Effector memory CD4-positive, alpha-beta T cell (primary cell): ENCODE measurements at places on chromosomes 1 and 21.
A peak's percentile ranks its signal among the peaks of the same experiment; 100 is the strongest.

GRCh38 chr1:226912587-226913176 lies 27.4 kb upstream of the COQ8A start:
- DNase-seq = no peak

GRCh38 chr1:148264374-148265276 lies 112.5 kb upstream of the NBPF11 start:
- DNase-seq = no peak

- DNase-seq = no peak
Measured at GRCh38 chr1:205275133-205275532, 46.4 kb downstream of the NUAK2 start.

GRCh38 chr1:223765036-223765718 lies 52.8 kb downstream of the CAPN2 start:
- no peak for DNase-seq

- no peak for DNase-seq
Measured at GRCh38 chr1:216044538-216044937, 378.7 kb downstream of the USH2A start.

DNA sequence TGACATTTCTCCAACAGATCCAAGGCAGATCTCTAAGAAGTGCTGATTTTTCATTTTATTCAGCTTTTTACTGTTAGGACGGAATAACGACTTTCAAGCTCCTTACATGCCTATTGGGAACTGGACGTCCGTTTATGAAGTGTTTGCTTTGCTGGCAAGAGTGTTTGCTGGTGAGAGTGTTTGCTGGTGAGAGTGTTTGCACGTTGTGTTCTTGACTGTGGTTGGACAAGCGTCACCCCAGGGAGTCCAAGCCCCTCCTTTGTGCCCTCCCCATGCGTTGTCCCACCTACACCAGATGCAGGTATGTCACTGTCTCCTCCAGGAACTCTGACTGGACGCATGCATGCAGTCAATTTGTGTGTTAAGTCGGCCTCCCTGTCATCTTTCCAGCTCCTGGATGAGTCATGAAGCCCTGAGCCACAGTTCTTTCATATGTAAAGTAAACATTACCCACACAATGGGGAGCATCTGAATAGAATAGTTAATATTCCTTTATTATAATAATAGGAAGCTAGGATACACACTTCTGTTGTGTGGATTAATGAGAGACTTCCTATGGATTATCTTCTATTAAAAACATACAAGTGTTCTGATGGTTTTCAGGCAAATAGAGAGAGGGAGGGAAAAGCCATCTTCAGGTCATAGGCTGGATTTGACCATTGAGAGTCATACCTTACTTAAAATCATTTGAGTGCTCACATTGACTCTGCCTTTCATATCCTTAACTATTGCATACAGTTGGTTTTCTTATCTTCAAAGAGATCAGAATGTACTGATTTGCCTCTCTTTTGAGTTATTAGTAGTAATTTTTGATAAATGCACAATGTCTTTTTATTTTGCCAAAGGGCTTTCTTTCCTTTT lies 119.2 kb downstream of the GALNT2 start:
- DNase-seq = no peak

DNA sequence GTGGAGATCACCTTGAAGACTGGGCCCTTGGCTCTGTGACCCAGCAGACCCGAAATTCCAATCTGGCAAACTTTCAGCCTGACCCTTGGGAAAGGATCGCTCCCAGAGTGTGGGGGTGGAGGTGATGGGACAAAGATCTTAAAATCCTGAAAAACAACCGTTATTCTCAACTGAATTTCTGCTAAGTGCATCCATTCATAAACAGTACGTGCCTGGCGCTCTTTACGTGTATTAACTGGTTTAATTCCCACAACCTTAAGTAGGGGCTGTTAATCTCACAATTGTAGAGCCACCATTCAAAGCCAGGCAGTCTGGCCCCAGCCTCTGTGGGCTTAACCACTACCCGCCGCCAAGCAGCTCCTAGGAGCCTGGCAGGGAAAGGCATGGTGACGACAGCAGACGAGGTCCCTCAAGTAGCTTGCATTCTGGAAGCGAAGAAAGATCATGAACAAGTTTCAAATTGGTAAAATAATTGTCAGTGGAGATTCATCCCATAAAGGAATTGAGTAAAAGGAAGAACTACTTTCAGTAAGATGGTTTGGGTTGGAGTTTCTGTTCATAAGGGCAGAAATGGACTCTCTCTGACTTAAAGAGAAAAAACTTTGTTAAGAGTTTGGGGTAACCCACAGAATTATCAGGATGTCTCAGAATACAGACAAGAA lies 11.4 kb upstream of the RGS16 start:
- peak; percentile 45 for DNase-seq

DNA sequence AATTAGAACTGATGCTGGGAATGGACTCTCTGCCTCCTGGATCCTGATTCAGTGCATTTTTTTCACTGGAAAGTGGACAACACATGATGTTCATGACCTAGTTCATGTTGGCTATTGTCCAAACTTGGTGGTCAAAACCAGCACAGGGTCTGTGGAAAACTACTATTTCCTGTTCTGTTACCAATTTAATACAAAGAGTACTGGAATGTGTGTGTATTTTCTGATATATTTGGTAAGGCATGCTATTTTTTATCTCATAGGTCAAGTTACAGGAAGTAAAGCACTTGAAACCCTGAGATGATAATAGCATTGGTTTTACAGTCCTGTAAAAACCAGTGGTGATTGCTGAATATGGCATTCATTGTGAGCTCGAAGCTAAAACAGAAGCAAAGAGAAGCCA lies 89.9 kb downstream of the SGIP1 start:
- DNase-seq = no peak

DNA sequence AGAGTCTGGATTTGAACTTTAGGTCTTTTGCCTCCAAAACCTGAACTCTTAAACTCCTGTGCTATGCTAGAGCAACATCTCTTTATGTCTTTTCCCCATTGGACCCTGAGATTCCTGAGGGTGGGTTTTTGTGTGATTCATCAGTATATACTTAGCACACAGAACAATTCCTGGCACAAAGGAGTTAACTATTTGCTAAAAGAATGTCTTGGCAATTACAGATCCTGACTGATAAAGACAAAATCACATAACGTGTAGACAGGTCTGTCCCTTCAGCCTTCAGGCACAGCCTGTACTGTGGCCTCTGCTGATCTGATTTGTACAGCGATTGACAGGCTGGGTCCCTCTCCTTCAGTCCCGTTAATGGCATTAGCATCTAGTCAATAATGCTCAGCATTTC lies 162.4 kb upstream of the BEND5 start:
- no peak for DNase-seq

- DNase-seq = no peak
Measured at GRCh38 chr1:47727697-47728085, 269.5 kb downstream of the TRABD2B start.

GRCh38 chr21:38289705-38290485 lies 33.1 kb downstream of the KCNJ15 start:
- no peak for DNase-seq

DNA sequence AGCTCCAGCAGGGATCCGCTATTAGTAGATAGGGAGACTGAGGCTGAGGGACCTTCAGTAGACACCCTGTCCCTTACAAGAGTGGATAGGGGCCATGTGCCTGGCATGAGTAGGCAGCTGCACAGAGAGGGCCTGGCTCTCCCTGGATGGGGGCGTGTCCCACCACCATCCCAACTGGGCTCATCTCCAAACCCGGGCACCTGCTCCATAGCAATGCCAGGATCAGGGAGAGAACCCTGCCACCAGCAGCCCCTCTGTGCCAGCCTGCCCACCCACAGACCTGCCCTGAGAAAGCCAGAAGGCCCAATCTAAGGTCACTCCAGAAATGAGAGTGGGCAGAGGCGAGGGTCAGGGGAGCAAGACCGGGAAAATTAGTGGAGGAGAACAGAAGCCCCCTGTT lies 121.3 kb downstream of the GRIK3 start:
- DNase-seq = no peak

DNA sequence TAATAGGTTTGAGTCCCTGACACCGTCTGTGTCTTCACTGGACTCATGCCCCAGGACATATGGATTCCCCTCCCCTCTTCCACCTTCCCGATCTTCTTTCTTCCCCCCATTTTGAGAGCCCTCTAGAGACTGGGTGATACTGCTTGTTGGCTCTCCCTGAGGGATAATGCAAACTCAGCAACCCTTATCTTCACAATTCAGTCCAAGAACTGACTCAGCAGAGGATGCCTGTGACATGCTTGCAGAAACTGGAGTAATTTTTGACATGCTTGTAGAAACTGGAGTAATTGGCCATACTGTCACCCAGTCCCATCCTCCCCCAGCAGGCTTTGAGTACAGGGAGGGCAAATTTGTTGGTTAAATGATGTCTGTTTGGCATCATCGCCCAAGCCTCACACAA lies 127.6 kb upstream of the CTTNBP2NL start:
- DNase-seq = no peak

DNA sequence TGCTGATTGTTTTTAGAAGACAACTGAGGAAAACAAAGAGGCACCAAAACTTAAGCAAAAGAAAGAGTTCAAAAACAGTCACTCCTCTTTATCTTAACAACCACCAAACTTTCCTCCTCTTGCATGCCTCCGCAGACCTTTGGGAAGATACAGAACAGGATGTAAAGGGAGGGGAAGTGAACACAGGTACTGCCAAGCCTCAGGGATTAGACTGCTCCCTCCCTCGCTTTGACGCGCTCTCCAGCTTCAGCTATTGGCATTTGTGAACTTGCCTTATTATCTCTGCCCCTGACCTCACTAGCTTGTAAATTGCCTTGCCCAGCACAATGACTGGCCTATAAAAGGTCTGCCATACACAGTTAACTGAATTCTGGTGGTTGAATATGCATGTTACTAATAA lies 4.8 kb upstream of the SRP9 start:
- DNase-seq = no peak

GRCh38 chr1:64569411-64569810 lies 99.5 kb downstream of the CACHD1 start:
- no peak for DNase-seq

GRCh38 chr1:169113613-169114119 lies 7.2 kb downstream of the ATP1B1 start:
- no peak for DNase-seq

DNA sequence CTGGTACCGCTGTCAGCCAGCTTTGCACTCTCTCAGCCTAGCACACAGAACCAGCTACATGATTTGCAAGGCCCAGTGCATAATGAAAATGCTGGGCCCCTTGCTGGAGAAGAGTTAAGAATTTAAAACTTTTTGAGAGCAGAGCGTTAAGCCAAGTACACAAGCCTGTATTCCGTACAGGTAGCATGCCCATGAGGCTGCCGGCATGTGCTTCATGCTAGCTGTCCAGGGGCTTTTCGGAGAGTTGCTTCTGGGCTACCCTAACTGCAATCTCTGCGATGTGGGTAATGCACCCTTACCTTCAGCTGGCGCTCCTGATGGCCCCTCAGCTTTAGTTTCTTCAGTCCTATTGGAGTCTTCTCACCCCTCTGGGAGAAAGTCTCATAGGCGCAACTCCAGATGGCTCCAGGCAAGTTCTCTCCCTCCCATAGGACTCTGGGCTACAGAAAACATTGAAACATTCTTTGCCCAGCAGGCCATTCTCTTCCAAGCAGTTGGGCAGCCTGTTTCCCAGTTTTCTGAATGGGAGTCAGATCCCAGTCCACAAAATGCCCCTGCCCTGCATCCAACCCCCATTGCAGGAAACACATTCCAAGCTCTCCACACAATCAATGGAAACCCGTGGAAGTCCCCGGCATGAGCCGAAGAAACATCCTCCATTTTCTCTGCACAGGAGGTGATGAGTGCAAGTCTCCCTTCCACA lies 5.7 kb upstream of the AKT3 start:
- no peak for DNase-seq

- DNase-seq = no peak
Measured at GRCh38 chr1:81758181-81758580, 42.6 kb upstream of the ADGRL2 start.

DNA sequence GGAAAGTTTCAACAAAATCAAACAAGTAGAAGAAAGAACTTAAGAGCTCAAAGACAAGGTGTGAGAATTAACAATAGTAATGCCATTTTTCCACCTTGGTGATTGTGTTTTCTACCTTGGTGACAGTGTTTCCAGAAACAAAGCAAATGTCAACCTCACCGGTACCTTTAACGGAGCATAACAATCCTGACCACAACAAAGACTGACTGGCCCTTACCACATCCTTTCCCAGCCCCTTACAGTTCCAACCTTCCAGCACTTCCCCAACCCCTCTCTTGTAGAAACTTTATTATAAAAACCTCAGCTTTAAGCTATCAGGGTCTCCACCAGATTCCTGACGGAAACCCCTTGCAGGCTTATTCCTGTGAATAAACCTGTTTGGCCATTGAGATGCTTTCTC lies 16.7 kb downstream of the STYXL2 start:
- no peak for DNase-seq

DNA sequence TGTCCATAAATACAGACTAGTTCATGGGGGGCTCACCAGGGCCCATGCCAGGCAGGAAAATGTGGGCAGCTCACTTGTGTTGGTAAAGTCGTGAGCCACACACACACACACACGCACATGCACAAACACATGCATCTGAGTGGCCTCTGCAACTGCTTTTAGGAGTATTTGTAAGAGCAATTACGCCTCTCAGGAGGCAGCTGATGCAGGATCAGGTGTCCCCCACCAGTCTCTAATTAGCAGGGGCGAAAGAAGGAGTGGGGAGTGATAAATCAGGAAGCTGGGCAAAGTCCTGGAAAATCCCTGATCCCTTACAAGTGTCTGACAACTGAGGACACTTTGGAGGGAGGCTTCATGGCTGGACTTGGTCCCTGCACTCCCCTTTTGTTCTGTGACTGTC lies 5.7 kb upstream of the IVL start:
- DNase-seq = no peak

DNA sequence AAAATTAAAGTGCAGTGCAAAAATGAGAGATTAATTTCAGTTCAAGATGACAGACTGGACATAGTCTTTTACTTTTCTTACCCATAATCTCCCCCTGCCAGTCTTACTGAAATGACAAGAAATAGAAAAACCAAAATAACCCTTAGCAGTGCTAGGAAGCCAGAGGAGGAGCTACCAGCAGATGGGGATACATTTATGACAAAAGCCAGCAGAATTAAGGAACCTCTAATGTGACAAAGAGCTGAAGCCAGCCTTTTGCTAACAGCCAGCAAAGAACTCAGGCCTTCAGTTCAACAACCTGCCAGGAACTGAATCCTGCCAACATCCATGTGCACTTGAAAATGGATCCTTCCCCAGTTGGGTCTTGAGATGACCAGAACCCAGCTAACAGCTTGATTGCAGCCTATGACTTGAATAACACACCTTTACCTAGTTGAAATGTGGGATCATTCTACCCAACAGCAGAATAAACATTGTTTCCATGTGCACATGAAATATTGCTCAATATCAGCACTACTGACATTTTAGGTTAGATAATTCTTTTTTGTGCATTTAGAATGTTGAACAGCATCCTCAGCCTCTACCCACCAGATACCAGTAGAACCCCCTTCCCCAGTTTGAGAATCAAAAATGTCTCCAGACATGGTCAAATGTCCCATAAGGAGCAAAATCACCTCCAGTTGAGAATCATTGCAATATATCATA lies 7.9 kb upstream of the TRAF5 start:
- DNase-seq = no peak

GRCh38 chr1:1091344-1092148 lies 17.4 kb upstream of the RNF223 start:
- no peak for DNase-seq

GRCh38 chr1:87134625-87135328 lies 193.9 kb upstream of the LMO4 start:
- DNase-seq = no peak

- no peak for DNase-seq
Measured at GRCh38 chr1:71831646-71832045, 450.7 kb downstream of the NEGR1 start.
